CD4-positive, alpha-beta T cell treated with Interleukin-6 at 100 ng/mL for 8 hours (primary cell): ENCODE measurements at places on chromosomes 6 and 20.

DNA sequence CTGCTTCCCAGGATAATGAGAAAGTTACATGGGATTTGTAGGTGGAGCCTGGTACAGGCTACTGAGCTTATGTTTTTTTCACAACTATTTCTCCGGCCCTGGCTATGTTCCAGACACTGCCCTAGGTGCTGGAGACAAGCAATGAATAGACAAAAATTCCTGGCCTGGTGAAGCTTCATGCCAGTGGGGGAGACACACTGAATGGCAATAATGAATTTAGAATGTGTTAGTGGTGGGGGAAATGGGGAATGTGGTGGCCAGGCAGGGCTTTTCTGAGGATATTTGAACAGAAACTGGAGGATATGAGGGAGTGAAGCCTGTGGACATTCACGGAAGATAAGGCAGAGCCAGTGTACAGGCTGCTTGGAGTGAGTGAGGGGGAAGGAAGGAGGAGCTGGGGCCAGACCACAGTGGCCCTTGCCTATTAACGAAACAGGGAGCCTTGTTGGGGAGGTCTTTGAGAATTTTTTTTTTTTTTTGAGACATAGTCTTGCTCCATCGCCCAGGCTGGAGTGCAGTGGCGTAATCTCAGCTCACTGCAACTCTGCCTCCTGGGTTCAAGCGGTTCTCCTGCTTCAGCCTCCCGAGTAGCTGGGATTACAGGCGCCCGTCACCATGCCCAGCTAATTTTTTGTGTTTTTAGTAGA is 6.6 kb downstream of the FOXS1 start:
- no peak for DNase-seq

- DNase-seq = peak; percentile 33
Measured at GRCh38 chr6:26172608-26172968, 85.4 kb downstream of the HFE start.

DNA sequence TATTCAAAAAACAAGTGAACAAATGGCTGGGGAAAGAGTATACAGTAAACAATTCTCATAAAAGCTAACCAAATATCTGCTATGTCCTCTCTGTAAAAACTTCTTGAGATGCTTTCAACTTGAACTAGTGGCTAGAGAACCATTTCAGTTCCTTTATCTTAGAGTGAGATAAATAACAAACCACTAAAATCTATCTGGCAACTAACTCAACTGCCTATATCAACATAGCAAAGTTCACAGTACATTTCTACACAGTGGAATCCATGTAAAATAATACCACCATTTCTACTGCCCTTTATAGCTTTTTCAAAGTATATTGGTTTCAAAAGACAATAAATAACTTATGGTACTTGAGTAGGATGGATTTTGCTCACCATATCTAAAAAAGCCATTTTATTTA is 95.1 kb downstream of the MMS22L start:
- no peak for DNase-seq

- no peak for DNase-seq
Measured at GRCh38 chr20:34525709-34526416, 9.6 kb downstream of the DYNLRB1 start.

DNA sequence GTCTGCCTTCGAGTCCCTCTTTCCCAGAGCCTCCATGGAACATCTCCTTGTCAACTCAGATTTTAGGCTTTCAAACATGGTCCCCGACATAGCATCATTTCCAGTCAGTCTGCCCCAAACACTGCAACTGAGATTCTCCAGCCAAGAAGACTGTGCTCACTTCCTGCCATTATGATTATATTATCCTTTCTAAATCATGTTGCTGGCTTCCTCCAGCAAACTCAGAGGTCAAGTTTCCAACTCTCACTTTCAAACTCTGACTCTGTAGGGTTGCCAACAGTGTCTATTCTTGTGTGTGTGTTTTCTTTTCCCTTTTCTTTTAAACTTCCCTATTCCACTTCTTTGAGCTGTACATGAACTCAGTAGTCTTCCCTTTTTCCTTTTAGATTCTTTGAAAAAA is 61.2 kb upstream of the TRAF3IP2 start:
- no peak for DNase-seq

DNA sequence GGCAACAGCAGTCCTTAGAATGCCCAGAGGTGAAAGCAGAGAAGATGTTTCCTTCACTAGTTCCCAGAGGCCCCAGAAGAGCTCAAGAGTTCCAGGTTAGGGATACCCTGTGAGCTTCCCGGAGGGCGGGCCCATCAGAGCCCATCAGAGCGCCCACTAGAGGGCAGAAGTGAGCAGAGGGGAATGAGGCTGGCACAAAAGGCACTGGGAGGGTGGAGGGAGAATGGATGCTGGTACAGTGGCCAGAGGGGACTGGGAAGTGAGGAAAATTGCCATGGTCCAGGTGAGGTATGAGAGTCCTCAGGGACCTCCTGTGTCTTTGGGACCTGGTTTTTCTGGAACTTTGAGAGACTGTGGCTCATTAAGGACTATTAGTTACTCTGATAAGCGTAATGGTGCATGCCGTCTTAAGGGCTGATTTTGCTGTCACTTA is 57.3 kb downstream of the LINC00237 start:
- peak; percentile 13 for DNase-seq

DNA sequence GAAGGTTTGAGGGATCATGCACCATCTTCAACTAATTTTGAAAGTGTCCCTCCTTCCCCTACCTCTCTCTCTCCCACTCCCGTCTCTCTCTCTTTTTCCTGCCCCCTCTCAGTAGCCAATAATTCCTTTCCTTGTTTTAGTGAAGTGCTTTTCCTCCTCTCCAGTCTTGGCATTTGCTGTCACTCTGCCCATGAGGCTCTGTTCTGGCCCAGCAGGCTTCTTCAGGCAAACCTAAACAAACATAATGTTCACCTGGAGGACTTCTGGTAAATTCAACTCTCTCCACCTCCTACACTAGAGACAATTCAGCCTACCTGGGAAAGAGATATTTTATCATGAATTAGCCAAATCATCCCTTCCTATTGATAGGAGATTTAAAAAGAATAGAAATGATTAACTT is 320.4 kb upstream of the RNF24 start:
- DNase-seq = no peak

GRCh38 chr6:39935241-39935640 is 979 bp upstream of the MOCS1 start:
- no peak for DNase-seq

GRCh38 chr6:49341869-49342268 is 121.2 kb downstream of the MMUT start:
- DNase-seq = no peak

DNA sequence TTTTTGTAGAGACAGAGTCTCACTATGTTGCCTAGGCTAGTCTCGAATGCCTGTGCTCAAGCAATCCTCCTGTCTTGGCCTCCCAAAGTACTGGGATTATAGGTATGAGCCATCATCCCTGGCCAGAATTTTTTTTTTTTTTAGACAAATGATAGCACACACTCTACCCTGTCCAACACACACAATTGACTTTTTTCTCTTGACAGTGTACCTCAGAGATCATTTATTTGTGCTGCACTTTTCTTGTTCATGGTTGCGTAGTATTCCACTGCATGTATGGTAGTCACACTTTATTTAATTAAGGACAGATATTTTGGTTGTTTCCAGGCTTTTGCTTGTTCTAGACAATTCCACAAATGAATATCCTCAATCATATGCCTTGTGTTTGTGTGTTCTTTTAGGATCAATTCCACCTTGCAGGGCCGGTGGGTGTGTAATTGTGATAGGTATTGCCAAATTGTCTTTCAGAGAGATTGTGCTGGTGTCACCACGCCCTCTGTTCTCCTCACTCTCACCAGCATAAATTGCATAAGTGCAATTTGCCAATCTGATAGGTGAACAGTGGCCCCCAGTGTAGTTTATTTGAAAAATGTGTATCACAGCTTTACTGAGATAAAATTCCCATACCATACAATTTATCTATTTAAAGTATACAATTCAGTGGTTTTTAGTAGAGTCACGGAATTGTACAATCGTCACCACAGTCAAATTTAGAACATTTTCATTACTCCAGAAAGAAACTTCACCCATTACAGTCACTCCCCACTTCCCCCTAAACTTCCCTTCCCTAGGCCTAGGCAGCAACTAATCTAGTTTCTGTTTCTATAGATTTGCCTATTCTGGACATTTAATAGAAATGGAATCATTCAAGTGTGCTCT is 20.1 kb downstream of the SRC start:
- DNase-seq = no peak
